ENCODE measurements at places on chromosomes 6 and 20.

GRCh38 chr20:31788578-31788977, 30.6 kb upstream of the MYLK2 start:
- DNase-seq: no peak

DNA sequence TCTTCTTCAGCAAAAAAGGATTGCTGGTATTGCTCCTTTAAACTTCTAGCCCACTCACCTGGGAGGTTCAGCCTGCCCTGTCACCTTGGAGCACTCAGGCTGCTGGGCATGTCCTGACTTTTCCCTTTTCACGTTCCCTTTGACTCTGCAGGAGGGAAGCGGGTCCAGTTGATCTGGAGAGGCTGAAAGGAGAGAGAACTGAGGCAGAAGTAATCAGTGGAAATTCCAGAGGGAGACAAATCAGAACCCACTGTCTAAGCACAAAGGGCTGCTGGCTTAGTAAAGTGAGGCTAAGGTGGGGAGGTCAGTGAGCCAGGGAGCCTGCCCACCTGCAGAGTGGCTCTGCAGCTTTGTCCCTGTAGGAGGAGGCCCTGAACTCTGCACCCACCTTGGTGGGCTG, 9.7 kb upstream of the SYNDIG1 start:
- no peak for DNase-seq

DNA sequence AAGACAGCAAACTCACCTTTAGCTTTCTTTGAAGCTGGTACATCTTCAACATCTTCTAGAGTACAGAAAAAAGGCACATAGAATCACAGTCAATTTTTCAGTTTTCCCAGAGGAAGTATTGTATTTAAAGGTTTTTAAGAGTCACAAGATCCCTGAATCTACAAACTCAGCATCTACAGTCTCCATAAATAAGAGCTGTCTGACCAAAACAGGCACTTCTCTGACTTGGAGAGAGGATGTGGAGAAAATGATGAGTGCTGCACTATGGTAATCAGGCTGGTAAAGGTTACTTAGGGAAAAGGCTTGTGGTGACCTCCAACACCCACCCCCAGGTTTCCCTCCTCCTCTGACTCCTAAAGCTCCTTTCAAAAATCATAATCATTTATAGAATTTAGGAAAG, 228.0 kb downstream of the CLVS2 start:
- DNase-seq: no peak

- no peak for DNase-seq
Measured at GRCh38 chr20:10014431-10014830, 20.4 kb upstream of the ANKEF1 start.

DNA sequence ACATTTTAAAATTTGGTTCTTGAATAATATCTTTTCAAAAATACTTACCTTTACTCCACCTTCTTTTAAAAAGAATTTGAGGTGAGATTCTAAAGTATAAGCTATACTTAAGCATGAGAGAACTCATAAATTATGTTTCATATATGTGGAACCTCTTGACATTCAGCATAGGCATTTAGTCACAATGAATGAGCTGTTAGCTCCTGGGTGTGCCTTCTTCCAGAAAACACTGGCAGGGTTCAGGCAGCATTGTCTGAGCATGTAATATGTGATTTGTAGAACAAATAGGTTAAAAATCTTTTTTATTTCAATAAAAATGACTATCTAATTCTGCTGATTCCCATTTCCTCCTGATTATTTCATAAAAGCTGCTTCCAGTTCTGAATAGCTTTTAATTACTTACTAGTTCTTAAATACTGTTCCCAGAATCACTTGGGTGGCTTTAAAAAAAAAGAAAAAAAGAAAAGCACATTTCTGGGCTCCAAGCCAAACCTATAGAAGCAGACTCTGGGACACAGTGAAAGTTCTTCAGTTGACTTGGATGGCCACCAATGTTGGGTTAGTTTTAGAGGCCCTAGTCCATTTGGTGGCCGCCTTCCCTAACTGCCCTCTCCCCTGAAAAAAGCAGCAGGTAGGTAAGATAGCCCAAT, 20.2 kb downstream of the RNF8 start:
- DNase-seq: no peak

DNA sequence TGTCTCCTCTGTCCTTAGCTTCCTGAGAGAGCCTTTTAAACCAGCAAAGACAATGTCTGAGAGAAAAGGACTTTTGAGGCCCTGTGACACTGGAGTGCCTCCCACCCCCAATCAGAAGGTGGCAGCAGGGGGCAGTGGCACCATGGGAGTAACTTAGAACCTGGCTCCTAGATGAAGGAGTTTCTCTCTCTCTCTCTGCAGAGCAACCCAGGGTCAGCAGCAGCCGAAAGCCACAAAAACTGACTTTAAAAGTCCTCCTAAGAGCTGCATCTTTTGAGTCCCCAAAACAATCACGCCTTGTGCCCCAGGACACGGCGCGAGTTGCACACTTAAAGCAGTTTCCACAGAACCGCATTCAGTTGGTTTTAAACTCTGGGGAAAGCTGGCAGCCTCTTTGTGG, 5.3 kb upstream of the TCP11 start:
- DNase-seq: peak; percentile 35

- DNase-seq: no peak
Measured at GRCh38 chr6:1423578-1423977, 34.2 kb downstream of the FOXF2 start.

DNA sequence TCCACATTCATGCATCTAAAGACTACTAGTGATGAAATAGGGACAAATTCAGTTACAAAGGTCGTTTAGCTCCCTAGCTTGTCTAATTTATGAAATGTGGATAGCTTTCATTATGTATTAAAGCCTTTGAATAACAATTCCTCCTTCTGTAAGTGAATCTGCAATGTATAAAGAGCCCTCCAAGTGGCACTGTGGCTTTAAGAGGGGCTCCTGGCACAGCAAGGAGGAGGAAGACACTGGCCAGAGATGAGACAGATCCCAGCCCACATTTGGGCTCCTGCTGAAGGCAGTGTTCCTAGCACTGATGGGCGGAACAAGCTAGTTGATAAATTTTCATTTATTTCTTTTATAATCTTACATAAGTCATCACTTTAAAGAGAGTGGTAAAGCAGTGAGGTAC, 17.6 kb upstream of the FUCA2 start:
- no peak for DNase-seq

DNA sequence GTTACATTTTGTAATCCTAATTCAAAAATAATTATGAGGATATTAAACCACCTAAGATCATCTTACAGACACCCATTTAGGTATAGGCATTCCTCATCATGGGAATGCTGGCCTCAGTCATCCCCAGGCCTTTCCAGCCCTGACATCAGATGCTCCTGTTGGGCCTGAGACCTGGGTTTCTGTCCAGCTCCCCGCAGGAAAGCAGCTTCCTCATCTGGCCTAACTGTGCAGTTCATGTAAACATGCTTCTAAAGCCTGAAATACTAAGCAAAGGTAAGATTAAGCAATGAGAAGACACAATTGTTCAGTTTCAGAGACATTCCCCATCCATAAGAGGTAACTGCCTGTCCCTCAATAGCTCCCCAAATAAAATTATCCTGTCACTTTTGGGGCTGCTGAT, 19.0 kb downstream of the ETV7 start:
- DNase-seq: no peak

GRCh38 chr20:62760471-62760855, 35.8 kb upstream of the MRGBP start:
- DNase-seq: no peak

DNA sequence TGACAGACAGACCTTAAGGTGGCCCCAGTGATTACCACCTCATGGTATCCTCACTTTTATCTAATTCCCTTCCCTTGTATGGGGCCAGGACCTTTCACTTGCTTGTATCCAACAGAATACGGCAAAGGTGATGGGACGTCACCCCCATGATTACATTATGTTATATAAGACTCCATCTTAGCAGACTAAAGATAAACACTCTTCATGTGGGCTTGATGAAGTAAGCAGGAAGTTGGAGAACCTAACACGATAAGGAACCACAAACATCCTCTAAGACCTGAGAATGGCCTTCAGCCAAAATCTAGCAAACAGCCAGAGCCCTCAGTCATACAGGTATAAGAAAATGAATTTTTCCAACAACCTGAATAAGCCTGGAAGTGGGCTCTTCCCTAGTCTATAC, 8.0 kb downstream of the SLC17A3 start:
- DNase-seq: no peak

DNA sequence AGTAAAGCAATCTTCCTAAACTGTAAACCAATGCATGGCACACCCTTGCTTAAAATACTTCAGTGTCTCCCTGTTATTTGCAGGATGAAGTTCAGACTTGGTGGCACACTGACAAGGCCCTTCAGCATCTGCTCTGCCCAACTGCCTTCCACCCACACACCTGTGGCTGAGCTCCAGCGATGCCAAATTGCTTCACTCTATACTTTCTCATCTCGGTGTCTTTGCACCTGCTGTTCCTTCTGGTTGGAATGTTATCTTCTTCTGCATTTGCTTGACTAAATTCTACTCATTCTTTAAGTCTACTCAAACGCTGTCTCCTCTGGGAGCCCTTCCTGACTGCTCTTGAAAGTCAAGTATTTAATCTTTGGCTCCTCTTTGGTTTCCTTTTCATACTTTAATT, 100.1 kb upstream of the SUPT3H start:
- no peak for DNase-seq

DNA sequence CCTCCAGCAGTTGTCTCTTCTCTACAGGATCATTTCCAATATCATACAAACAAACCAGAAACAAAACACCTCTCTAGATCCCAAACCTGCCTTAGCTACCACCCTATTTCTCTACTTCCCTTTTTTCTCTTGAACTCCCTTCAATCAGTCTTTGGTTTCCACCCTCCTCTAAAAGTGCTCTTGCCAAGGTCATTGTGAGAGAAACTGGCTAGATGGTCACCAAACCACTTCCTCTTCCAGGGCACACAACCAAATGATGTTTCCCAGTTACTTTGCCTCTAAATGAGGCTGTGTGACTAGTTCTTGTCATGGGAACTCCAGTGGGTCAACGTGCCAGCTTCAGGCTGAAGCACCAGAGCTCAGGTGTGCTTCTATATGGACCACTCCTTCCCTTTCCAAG, 85.8 kb upstream of the ARMC2 start:
- DNase-seq: no peak

- no peak for DNase-seq
Measured at GRCh38 chr6:166769648-166770047, 142.6 kb upstream of the RPS6KA2 start.

DNA sequence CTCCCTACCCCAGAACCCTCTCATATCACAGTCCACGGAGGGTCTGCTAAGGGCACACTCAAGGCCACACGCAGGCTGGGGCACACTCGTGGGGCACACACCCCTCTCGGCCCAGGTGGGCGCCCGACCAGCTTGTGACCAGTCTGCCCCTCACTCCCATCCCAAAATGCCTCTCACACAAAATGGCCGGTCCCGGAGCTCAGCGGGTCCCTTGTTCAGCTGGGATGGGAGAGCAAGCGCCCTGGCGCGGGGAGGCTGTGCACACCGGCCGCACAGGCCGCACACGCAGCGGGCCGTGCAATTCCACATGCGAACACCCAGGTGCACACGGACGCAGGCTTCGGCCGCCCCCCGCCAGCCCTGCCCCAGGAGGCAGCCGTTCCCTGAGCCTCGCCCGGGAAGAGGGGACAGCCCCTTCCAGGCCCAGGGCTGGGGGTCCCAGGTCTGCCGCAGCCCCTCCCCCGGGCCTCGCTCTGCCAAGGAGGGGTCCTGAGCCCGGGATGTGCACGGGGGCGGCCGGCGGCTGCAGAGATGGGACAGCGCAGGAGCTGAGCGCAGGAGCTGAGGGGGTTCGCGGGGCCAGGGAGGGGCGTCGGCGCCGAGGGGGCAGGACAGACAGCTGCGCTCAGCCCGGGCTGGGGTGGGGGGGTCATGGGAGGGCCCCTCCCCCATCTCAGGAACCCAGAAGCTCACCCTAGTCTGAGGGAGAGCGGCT, 1.3 kb downstream of the KCNQ2 start:
- no peak for DNase-seq

GRCh38 chr20:22566876-22567658, 17.3 kb downstream of the FOXA2 start:
- DNase-seq: no peak

DNA sequence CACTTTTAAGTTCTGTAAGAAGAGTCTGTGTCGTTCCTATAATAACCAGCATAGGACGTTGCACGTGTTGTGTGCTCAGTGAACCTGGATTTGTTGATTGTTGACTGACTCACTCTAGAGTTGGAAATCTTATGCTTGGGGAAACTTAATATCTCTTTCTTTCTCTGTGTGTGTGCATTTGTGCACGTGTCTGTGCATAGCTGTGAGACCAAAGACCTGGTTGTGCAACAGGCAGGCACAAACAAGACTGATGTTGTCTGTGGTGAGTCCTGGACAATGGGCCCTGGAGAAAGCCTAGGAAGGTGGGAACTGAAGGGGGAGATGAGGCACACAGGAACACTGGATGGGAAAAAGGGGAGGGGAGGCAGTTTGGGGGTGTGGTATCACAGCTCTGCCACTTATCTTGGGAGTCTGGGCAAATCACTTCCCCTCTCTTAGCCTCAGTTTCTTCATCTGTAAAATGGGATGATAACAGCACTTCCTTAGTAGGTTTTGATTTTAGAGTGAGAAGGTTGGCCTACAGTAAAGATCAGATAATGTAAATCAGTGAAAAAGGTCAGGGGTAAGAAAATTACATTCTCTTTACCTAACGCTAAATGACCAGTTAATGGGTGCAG, 8.4 kb downstream of the CD40 start:
- no peak for DNase-seq

DNA sequence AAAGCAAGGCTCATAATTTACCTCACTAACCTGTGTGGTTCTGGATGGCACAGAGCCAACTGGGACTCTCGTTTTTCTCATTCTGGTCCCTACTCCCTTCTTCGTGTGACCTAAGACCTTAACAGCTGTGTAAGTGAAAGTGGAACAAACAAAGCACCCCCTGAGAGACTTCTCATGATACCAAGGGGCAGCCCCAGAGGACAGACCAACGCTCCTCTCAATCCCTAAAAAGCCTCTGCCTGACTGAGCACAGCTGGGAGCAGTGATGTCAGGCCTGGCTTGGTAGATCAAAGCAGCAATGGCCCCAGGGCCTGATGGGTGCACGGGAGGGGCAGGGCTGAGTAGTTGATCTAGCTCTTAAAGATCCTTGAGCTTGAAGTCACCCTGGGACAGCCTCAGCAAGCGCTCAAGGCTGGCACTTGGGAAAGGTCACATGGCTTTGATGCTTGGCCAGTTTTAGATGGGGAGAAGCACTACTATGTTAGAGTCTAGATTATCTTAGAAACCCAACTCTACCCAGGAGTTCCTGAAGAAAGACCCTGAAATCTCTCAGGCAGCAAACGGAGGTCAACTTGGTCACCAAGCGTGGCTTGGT, 16.2 kb upstream of the TGM2 start:
- DNase-seq: no peak

All from breast epithelium (tissue), 4 donors.